ENCODE measurements at places on chromosomes 1 and 21.

DNA sequence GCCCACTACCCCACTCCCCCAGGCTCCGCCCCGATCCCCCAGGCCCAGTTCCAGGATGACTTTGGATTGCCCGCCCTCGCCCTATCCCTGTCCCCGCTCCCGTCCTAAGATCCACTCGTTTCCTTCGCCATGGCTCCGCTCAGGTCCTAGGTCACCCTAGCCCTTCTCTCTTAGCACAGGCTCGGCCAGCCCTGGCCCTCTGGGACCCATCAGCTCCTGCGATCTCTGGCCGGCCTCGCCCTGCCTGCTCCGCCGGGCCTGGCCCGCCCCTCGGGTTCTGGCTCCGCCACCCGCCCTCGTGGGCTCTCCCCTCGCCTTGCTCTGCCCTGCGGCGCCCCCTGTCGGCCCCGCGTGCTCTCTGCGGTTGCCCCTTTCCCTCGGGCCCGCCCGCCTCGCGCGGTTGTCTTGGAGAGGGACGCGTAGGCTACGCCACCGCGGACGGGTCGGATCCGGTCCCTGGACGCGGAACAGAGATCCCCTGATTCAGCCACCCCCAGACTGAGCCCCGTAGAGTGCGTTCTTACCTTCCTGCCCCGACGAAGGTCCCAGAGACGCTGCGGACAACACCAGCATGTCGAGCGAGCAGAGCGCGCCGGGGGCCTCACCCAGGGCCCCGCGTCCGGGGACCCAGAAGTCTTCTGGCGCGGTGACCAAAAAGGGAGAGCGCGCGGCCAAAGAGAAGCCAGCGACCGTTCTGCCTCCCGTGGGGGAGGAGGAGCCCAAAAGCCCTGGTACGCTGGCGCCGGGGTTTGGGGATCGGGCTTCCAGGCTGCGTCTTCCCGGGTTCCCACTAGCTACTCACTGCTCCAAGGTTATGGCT lies at the start of gene LRRC71:
Gene LRRC71, plus strand, starts transcription at position 400 of the 820 bp plus-strand sequence. Its CDS starts 172 bp downstream, at position 572.
- peak; percentile 29 for DNase-seq

GRCh38 chr1:46616277-46617107 lies at the start of gene MOB3C:
TSS of gene MOB3C (minus strand) at chr1:46616811. CDS start at chr1:46613321, 3,490 bp downstream.
- peak; percentile 34 for DNase-seq

DNA sequence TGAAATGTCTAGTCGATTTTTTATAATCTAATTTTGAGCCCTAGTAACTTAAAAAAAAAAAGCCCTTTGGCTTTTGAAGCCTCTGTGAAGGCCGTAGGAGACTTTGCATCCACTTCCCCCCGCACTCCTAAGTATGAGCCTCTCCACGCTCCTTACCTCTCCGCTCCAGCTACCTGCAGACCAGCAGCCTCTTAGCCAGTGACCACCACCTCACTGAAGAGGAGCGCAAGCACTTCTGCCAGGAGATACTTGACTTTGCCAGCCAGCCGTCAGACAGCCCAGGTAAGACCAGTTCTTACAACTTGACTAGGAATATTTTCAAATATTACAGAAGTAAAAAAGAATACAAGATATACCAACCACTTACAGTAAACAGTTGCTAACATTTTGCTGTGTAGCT lies 27.4 kb upstream of the PWP2 start:
- no peak for DNase-seq

DNA sequence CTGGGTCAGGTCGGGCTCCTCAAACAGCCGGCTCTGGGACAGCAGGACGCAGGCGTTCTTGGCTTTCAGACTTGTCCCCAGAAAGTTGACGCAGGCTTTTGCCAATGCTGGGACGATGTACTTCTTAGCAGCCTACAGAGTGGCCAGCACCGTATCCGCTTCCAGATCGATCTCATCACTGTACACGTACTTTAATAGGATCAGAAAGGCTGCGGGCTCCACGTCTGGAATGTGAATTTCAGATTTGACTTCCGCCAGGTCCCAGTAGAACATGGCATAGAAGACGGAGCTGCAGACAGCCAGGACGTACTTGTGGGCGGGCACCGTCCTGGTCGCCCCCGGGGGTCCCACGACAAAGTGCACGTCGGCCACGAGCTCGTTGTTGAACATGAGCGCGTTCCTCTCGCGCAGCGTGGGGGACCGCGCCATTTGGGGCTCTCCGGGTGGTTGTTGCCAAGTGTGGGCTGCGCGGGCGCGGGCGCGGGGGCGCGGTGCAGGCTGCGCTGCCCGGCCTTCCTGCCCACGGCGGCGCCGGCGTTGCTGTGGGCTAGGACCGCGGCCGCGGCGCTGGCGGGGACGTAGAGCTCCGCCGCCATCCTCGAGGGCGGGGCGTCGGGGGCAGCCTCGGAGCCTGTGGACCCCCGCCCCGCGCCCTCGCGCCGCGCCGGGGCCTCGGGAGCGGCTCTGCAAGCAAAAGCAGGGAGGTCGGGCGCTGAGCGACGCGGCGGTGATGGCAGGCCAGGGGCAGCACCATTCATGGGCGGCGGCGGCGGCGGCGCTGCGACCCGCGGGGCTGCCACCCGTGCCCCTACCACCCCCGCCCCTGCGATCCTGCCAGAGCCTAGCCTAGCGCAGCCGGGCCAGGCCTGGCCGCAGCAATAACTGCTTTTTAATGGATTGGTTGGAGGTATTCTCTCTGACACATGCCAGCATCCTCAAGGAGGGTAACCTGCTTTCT lies 10.6 kb downstream of the CNR2 start:
- DNase-seq, result no peak

GRCh38 chr1:43171312-43171875 lies 696 bp downstream of the EBNA1BP2 start:
- no peak for DNase-seq

- no peak for DNase-seq
Observed at GRCh38 chr1:218529646-218530300, 184.6 kb downstream of the TGFB2 start.

GRCh38 chr1:93448983-93449804 lies 1.3 kb downstream of the FNBP1L start:
- no peak for DNase-seq

GRCh38 chr1:39825432-39825941 lies 36.8 kb upstream of the BMP8B start:
- no peak for DNase-seq

DNA sequence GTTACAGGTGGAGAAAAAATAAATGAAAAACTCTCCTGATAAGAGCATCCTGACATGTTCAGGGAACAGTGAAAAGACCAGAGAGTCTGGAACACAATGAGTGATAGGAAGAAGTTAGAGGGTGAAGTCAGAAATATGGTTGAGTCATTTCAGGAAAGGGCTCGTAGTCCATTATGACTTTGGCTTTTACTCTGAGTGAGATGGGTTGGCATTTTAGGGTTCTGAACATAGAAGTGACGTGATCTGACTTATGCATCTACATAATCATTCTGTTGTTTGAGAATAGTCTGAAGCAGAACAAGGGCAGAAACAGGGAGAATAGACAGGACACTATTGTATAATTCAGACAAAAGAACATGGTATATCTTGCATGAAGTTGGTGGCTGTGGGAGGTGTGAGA lies 5.8 kb downstream of the HMCN1 start:
- no peak for DNase-seq

- no peak for DNase-seq
Observed at GRCh38 chr21:17925000-17925610, 105.9 kb upstream of the C21orf91 start.

GRCh38 chr1:43650310-43651085 lies 549 bp downstream of the KDM4A start:
- peak; percentile 71 for DNase-seq

- DNase-seq, result no peak
Observed at GRCh38 chr21:43209575-43210453, 41.0 kb downstream of the CRYAA start.

GRCh38 chr1:46150085-46150484 lies 17.7 kb upstream of the PIK3R3 start:
- no peak for DNase-seq

- no peak for DNase-seq
Observed at GRCh38 chr1:3346478-3346877, 108.0 kb upstream of the ARHGEF16 start.

- DNase-seq, result no peak
Observed at GRCh38 chr1:34444516-34444915, 267.8 kb downstream of the C1orf94 start.

DNA sequence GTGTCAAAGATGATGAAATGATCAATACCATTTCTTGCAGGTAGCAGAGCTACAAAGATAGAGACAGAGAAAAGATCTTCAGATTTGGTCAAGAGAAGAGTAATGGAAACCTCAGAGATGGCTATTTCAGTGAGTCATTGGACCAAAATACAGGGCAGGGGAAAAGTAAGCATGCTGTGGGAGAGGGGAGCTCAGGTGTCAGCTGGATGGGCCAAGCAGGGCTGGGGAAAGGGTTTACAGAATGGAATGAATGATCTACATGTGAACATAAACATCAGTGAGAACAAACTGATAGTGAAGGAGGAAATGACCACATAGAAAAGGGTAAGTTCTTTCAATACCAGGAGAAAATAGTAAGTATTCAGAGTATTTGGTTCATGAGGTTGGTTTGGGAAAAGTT lies 61.4 kb upstream of the CNN3 start:
- DNase-seq, result no peak

- DNase-seq, result no peak
Observed at GRCh38 chr1:179921981-179922872, 32.4 kb upstream of the CEP350 start.

- no peak for DNase-seq
Observed at GRCh38 chr21:25934130-25934529, 199.4 kb downstream of the GABPA start.

DNA sequence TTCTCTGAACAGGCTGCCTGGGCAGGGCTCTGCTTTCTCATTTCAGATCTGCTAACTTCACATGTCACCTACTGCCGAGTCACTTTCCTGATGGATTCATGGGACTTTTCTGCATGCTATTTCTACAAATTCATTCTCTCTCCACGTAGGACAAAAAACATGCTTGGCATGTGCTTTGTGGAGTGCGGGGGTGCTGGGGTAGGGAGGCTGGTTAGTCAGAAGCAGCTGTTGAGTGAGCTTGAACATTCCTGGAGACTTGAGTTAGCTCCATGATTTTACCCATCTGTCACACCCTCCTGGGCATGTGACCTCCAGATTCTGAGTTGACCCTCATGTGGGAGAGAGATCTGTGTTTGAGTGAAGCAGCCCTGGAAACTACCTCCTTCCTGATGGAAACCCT lies 71.4 kb downstream of the UCK2 start:
- DNase-seq, result no peak

- no peak for DNase-seq
Observed at GRCh38 chr1:168945870-168946269, 160.6 kb upstream of the ATP1B1 start.

- no peak for DNase-seq
Observed at GRCh38 chr1:210231846-210232510, 618 bp upstream of the SERTAD4 start.

DNA sequence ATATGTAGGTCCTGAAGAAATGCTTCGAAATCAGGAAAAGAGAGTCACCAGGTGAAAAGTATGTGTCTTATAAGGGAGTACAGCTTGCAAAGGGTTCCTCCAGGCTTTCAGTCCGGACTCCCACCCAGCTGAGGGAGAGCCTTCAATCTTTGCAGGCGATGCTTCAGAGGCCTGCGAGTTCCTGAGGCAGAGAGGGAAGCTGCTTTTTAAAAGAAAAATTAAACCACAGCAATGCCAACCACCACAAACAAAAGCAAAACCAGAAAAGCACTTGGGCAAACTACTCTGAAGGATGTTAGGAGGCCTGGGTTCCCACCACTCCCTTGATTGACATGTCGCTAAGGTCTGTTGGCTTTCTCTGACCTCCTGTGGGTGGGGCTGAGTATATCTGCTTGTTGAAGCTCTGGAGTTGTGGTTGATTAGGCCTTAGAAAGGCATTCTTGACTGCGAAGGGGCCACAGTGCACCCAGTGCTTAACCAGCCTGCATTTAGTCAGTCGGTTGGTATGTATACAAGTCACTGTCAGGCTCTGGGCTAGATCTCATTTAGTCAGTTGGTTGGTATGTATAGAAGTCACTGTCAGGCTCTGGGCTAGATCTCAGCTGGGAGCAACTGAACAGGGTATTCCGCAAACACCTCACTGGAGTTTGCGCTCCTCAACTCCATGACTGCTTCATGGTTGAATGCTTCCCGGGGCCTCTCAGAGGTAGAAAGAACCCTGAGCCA lies 1.2 kb downstream of the NIPAL3 start:
- no peak for DNase-seq

DNA sequence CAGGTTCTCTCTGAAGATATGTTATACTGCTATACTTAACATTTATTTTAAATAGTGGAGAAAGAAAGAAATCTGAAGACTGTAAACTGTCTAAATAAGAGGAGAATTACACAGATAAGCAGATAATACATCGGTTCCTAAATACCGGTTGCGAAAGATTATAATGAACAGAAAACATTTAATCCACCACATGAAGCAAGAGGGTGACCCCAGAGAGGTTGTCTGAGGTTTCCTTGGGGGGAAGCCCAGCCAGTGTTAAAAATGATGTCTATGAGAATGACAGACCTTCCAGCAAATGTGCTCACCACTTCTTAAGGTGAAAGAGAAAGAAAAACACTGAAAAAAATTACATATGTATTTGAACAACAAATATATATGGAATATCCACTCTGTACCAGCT lies 356.4 kb upstream of the KAZN start:
- DNase-seq, result no peak

- no peak for DNase-seq
Observed at GRCh38 chr21:44010429-44010828, 1.7 kb upstream of the TRAPPC10 start.

- no peak for DNase-seq
Observed at GRCh38 chr1:94236630-94237290, 624 bp downstream of the ARHGAP29 start.

GRCh38 chr1:64488862-64489261 lies 18.9 kb downstream of the CACHD1 start:
- no peak for DNase-seq

DNA sequence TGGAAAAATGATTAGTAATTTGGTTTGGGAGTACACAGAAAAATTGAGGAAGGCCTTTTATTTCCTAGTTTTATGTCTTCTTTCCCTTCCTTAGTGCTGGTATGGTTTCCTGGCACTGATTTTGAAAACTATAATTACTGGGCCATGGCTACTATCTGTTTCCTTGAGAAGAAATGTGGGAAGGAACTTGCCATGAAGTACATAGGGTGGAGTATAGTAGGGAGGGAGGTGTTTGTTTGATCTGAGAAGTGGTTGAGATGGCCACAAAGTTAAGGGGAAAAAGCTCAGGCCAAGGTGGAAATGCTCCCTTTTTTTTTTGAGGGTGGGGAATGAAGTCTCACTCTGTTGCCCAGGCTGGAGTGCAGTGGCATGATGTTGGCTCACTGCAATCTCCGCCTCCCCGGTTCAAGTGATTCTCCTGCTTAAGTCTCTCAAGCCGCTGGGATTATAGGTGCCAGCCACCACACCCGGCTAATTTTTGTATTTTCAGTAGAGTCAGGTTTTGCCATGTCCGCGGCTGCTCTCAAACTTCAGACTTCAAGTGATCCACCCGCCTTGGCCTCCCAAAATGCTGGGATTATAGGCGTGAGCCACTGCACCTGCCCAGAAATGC lies 11.3 kb downstream of the HJV start:
- no peak for DNase-seq

GRCh38 chr1:14881775-14882672 lies 271.5 kb upstream of the TMEM51 start:
- no peak for DNase-seq
